Activated CD4-positive, alpha-beta T cell treated with anti-CD3 and anti-CD28 coated beads for 24 hours (primary cell): ENCODE measurements at places on chromosomes 11 and 22.
A peak's percentile ranks its signal among the peaks of the same experiment; 100 is the strongest.

GRCh38 chr22:49444781-49445180, 382.9 kb downstream of the BRD1 start:
- DNase-seq, result no peak

- no peak for DNase-seq
Observed at GRCh38 chr11:73576185-73576614, 21.7 kb downstream of the FAM168A start.

GRCh38 chr11:5600374-5600851, 4.0 kb downstream of the TRIM6 start:
- peak; percentile 40 for DNase-seq

GRCh38 chr22:46966846-46967245, 204.4 kb downstream of the TBC1D22A start:
- DNase-seq, result no peak

DNA sequence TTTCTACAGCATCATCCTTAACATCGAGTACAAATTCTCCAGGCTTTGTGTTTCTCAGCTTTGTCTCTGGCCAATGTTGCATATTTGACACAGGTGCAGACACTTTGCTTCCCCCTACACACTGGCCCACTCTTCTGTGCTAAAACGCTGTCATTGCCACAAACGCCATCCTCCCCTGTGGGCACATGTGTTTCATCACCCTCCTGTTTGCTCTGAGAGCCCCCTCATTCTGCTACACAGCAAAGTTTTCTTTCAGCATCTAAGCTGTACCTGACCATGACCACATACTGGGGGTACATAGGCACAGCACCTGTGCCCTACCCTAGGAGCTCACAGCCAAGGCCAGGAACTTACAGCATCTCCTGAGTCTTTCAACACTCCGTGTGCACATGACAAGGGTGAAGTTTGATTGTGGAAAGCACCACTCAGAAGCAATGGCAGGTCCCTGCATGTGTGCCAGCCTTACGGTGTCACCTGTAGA, 7.9 kb upstream of the IGLL5 start:
- DNase-seq, result no peak

DNA sequence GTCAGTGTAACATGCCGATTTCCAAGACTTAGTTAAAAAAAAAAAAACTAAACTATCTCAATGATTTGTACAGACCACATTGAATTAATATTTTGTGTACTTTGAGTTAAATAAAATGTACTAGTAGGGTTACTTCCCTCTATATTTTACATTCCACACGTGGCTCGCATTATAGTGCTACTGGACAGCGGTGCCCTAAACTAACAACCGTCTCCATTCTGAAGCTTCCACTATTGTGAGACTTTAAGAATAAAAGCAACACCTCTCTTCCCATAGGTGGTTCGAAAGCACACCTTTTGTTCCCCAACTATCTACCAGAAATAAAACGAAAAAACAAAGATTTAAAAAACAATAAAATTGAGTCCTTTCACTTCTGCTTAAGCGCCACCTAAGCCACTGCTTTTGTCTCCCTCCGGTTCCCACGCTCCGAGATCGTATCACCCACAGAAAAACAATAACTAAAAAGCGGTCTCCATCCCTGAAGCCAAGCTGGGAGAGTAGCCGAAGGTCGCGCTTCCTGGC, 380 bp upstream of the TTC17 start:
- no peak for DNase-seq

- DNase-seq, result no peak
Observed at GRCh38 chr11:35377262-35377661, 42.1 kb downstream of the SLC1A2 start.

- DNase-seq, result no peak
Observed at GRCh38 chr11:9827708-9828107, 163.8 kb downstream of the SWAP70 start.
